ENCODE measurements at places on chromosomes 7 and 10.

GRCh38 chr10:116973946-116974455, 31.0 kb downstream of the SHTN1 start:
- no peak for DNase-seq

DNA sequence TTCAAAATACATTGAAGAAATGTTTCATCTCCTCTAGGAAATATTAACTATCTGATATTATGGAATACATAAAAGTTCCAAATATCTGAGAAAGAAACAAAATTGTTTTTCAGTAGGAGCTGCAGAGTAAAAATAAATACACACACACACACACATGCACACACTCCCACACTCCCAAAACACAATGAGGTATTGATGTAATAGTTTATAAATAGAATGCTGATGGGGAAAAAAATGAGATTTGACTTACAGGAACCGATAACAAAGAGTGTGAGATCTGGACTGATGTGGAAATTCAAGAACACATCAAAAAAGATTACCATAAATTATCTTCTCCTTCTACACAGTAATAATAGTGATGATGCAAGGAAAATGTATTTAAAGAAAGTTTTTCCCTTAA, 438.0 kb upstream of the CELF2 start:
- no peak for DNase-seq

DNA sequence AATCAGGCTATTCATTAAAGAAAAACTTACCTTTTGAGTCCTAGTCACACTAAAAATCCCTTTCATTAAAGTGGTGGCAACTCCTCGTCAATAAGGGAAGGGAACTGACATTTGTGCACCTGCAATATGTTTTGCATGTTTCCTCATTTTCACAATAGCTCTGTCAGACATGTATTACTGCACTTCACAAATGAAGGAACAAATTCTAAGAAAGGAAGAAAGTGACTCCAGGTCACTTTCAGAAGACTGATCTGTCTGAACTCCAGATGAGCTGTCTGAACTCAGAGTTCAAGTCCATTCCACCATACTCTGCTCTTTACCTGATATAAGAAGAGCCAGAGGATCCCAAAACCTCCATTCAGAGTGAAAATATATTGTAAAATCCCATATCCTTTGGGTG, 50.3 kb upstream of the GSAP start:
- DNase-seq: no peak

DNA sequence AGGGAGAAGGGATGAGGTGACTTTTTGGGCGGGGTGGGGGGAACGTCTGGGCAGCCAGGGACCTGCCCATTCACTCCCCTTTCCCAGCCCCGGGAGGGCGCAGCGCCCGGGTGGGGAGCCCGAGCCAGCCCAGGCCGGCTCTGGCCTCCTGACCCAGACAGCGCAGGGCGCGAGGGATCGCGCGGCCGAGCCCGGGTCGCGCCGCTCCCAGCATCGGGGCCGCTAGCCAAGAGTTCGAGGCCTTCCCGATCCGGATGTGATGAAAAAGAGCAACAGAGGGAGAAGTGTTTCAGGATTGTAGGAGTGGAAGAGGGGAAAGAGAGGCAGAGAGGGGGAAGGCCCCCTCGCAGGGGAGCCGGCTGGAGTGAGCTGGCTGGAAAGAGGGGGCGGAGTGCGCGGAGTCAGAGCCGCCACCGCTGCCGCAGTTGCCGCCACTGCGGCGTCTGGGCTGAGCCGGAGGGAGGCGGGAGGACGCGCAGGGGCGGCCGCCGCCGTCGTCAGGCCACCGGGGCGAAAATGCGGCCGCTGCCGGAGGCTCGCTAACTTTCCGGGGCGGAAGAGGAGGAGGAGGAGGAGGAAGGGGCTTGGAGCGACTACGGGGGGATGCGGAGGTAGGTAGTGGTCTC, at the start of gene MDFIC:
Gene MDFIC (plus strand): TSS at position 69 of the 626 bp plus-strand sequence. CDS start 940 bp downstream, outside the sequence.
- DNase-seq: no peak

- no peak for DNase-seq
These were observed 14.8 kb downstream of the OGDHL start for GRCh38 chr10:49747303-49747646.

All from head of caudate nucleus (tissue), 42 donors.